Stimulated activated CD4-positive, alpha-beta T cell treated with anti-CD3 and anti-CD28 coated beads, TNF-alpha, amount 100 ng/mL, for 1 hour (primary cell): ENCODE measurements at places on chromosomes 6 and 20.

GRCh38 chr20:3658716-3659491, 4.3 kb downstream of the GFRA4 start:
- no peak for DNase-seq

DNA sequence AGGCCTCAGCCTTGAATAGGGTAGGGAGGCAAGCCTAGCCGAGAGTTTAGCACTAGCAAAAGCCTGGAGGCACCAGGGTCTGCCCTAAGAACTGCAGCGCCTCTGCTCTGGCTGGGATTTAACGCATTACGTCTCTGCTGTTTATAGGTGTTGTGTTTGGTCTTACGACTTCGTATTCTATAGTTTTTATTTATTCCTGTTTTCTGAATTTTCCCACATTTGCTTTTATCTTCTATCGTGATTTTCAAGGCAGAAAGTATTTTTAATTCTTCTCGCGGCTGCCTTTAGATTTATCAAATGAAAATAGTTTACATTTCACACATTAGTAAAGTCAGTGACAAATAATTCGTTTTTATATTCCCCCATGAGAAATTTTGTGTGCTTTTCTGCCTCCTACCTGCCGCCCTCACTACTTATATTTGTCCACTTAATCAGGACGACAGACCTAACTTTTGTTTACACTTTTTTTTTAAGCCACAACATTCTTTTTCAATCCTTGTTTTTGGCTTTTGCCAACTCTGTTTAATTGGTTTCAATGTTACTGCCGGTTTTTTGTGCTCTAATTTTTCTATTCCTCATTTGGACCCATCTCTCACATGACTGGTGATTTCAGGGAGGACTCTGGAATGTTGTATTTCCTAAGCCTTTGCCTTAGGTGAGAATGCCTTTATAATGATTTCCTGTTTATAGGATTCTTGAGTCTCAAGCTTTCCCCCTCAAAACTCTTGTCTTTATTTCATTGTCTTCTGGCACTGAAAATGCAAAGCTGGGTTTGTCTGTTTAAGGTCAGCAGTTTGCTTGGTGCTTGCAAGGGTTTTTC, 1.3 kb upstream of the LZTS3 start:
- DNase-seq = no peak

- no peak for DNase-seq
Measured at GRCh38 chr6:40249935-40250334, 315.7 kb upstream of the MOCS1 start.

GRCh38 chr20:18001131-18001921, 32.5 kb downstream of the MGME1 start:
- no peak for DNase-seq

DNA sequence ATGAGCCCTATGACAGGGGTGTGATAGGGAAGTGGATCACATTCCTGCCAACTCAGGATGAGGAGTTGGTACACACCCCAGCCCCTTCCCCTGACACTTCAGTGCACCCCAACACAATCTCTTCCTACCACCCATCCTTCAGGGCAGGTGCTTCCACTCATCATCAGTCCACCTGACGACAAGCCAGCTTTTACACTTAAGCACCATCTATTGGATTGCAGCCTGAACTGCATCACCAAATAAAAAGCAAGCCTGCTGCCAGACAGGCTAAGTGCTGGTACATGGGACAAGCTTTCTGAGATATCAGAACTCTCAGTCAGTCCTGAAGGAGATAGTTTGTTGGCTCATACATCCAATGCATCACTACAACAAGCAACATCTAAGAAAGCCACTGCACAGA, 69.0 kb upstream of the TMEM200A start:
- no peak for DNase-seq

GRCh38 chr6:167652701-167653095, 174.0 kb upstream of the AFDN start:
- no peak for DNase-seq

DNA sequence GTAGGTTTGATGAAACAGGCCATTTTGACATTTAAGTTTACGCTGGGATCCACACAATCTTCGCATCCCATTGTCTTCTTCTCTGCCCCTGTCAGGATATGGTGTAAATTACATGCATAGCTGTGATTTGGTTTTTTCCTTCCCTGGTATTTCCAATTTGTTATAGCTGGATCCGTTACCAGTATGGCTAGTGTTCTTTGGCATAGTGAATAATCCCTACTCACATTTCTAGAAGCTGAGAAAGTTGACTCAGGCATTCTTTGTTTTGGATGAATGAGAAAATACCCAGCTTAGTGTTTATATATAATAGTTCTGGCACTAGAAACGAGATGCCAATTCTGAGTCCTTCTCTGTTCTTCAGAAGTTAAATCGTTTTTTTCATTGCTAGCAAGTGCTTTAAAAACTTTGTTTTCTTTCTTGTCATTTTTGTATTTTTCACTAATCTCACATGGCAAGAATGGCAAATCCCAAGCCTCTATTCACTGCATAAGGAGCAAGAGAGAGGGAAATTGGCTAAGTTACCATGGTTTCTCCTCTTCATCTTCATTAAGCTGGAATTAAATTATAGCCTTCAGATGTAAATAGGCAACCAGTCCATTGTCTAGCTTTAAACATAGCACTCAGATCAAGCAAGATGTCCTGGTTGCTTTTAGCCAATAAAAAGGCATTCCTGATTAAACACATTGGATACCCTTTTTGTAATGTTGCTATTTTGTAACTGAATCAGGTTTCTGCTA, 91.9 kb upstream of the LAMP5 start:
- DNase-seq = no peak

DNA sequence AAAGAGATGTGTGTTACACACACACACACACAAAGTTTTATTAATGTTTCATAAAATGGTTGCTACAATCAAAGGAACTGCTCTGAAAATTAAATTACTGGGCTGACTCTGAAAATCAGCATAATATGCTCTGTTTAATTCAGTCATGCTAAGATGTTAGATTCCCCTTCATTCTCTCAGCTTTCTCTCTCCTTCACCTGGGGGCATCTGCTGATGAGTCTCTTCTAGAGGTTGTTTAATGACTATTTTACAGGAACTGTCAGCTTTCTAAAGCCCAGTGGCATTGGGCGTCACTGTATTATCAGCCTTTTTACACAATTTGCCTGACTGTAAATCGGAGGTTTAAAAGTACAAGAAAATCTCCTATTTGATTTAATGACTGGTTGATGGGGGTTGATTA, 559.7 kb upstream of the POU3F2 start:
- no peak for DNase-seq

- DNase-seq = no peak
Measured at GRCh38 chr6:111604259-111605099, 1.2 kb downstream of the TRAF3IP2 start.

DNA sequence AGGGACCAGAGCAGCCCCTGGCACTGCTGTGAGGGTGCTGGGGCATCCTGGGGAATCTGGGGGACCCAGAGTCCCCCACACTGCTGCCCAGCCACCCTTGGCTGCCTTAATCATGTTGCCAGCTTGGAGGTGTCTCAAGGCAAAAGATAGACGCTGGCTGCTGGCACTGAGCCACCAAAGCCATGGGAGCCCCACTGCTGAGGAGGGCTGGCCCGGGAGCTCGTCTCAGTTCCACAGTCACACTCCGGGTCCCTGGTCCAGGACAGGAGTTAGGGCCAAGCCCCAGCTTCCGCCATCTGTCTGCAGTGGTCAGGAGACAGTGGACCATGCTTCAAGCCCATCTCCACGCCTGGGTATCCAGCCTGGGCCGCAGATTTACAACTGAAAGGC, 41.0 kb upstream of the HMGA1 start:
- DNase-seq = no peak

GRCh38 chr6:7154341-7155139, 46.8 kb downstream of the RREB1 start:
- no peak for DNase-seq

DNA sequence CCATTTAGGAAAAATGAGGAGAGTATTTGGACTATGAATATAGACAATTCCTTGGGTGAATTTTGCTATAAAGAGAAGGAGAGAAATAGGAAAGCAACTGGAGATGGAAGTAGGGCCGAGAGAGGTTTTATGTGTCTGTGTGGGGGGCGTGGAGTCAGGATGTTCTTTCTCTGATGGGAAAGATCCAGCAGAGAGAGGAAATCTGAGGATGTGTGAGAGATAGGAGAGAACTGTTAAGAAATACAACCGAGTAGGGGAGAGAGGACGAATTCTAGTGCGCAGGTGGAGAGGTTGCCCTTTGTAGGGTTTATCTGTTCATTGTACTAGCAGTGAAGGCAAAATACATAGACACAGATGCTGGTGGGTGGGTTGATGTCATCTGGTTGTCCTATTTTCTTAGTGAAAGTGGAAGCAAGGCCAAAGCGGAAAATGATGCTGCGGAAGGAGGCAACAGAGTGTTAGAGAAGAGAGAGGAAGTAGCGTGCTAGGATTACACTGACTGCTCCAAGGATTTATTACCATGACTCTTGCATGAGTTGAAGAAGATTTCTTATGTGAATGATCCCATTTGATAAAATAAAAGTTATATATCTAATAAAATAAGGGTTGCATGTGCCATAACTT, 57.7 kb downstream of the CLVS2 start:
- no peak for DNase-seq

GRCh38 chr6:144551339-144551738, 266.2 kb downstream of the UTRN start:
- no peak for DNase-seq
